ENCODE measurements at places on chromosomes 1 and 21.

DNA sequence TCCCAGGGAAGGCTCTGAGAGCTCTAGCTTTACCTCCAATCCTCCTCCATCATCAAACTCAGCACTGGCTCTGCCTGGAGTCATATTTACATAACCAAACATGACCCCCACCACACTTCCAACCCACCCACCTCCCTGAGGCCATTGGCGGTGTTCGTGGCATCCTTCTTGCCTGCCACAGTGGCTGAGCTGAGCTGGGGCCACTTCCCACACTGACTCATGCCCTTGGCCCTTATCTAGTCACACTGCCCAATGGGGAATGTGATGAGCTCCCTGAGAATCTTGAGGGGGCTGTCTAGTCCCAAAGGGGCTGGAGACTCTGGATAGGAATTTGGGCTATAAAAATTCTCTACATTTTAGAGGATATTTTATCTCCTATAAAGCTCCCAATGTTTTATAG lies 230.9 kb upstream of the IRF2BP2 start:
- DNase-seq, result no peak

- DNase-seq, result no peak
Measured at GRCh38 chr1:93275634-93276295, 69.9 kb upstream of the DR1 start.

DNA sequence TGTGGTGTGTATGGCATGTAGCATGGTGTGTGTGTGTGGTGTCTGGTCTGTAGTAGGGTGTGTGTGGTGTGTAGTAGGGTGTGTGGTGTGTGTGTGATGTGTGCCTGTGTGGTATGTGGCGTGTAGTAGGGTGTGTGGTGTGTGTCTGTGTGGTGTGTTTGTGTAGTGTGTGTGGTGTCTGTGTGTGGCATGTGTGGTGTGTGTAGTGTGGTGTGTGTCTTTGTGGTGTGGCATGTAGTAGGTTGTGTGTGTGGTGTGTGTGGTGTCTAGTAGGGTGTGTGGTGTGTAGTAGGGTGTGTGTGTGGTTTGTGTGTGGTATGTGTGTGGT lies 85.5 kb downstream of the SYT2 start:
- peak; percentile 18 for DNase-seq

- DNase-seq, result no peak
Measured at GRCh38 chr21:33993286-33994231, 78.0 kb upstream of the ATP5PO start.

DNA sequence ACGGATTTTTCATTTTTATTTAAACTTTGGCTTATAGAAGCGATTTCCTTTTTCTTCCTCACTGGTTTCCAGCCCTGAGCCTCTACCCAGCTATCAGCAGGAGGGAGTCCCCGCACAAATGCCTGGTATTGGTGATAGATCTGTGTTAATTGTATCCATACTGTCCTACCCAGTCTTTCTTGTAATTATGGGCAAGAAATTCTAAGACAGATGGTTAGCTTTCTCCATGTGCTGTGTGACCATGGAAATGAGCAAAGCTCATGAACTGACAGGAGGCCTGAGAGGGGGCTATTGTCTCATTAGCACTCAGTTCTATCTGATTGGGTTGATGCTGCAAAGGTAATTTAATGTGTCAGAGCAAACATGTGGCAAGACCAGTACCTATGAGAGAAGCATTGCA lies 108.1 kb upstream of the IVNS1ABP start:
- DNase-seq, result no peak

All from Jurkat, Clone E6-1 (cell line).